SW 1271 (cell line): ENCODE measurements at places on chromosomes 4 and X.

GRCh38 chr4:13427599-13428325 is 56.4 kb downstream of the RAB28 start:
- no peak for DNase-seq

DNA sequence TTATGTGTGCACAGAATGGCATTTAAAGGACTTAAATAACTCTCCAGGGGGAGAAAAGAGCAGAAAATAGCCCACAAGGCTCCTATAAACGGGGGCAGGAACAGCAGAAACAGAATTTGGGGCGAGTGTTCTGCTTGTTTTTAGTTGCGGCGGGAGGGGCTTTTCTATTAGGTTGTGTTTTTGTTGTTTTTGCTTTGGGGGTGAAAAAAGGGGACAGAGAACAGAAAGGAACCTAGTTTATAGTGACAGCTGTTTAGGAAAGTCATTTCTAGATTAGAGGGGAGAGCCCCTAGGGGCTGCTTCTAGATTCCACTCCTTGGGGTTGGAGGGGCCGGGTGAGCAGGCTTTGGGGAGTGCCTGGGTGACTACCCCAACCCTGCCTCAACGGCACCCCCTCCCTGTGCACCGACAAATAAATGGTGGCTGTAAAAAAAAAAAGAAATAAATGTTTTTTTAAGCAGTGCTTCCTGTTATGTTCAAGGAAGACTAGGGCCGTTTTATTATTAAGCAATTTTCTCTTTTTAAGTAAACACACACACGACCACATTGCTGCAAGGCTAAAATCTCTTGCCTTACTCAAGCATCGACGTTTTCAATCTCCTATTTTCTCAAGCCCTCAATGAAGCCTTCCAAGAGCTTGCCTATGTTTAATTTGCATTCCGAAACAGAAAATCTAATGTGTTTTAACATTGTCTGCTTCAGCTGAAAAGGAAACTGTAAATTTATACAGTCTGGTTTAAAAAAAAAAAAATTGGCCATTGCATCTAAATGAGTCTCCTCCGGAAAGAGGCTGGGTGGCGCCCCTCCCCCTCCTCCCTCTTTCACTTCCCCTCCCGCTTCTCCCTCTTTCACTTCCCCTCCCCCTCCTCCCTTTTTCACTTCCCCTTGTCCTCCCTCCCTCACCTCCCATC is 123.3 kb upstream of the TBL1X start:
- peak; percentile 2 for DNase-seq

- DNase-seq: no peak
Observed at GRCh38 chrX:48179691-48180090, 16.9 kb downstream of the SSX5 start.

DNA sequence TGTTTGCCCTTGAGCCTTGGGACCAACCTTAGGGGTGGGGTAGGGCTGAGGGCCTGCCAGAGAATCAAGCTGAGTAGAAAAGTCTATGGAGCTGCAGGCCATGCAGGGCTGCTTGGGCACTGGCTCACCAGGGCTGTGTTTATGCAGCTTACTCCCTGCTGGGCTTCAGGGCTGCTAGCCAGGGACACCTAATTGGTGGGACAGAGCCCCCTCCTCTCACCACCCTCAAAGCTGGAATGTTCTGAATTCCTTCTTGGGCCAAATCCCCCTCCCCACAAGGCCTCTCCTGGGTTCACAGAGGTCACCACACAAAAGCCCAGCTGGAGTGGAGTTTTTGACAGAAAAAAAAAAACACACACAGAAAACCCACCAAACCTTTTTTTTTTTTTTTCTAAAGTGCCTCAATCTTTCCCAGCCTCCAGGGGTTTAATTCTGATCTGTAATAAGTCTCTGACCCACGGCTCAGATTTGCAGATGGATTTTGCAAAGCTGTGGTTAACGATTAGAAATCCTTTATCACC is at the start of gene CLDN2:
Gene CLDN2, plus strand, starts transcription at position 471 of the 521 bp plus-strand sequence. CDS start 7,827 bp downstream, outside the sequence.
- no peak for DNase-seq

GRCh38 chr4:78091534-78091933 is 34.4 kb downstream of the FRAS1 start:
- no peak for DNase-seq

- no peak for DNase-seq
Observed at GRCh38 chr4:149353241-149353640, 462.4 kb downstream of the IQCM start.

DNA sequence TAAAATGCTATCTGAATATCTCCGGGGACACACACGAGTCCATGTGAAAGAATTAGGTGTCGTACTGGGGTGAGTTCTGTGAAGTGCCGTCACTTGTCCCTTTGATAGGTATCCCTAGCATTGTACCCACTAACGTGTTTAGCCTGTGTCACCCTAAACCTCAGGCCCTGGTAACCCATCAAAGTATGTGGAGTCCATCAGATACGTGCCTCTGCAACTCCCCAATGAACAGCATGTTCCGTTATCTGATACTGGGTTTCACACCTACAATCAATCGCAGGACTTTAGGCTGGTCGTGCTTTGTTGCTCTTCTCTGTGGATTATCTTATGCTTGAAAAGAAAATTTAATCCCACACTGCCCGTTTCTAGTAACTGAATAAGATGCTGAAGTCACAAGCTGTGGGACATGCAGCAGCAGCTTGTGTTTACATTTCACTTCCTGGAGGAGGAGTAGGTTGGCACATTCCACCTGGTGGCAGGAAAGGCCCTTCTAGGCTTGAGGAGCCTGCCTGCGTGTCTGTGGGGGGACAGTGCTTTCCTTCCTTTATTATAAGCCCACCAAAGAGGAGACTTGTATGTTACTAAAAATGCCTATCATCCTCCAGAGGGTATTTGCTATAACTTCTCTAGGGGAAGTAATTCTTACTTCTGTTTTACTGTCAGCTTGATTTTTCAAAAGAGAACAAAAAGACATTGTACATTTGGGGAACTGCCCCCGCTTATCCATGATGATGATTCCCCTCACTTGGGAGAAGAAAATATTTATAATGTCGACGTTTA is 127.2 kb downstream of the FNIP2 start:
- peak; percentile 6 for DNase-seq

- no peak for DNase-seq
Observed at GRCh38 chrX:129622757-129623301, 31.9 kb downstream of the APLN start.

DNA sequence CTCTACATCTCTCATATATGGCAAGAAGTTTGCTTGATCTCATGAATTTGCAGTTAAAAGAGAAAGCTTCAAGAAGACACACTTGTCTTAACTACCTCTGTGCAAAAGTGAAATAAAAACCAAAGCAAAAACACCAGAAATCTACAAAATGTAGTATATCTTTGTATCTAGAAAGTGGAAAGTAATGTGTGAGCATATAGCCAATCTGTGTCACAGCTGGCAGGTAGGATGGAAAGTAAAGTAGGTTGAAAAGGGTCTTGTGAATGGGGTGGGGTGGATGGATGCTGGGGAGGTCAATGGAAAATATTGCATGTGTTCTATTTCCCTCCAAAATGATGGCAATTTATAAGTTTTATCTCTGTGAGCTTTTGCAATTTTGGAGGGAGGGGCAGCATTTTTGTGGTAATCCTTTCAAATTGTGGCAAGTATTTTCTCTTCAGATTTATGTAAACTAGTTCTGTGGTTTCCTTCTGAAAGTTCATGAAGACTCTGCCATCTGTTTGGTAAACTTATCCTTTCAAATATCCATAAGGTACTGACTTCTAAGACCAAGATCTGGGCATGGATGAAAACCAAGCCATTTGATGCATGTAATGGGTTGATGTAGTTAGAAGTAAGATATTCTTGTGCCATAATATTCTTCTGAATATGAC is 215.9 kb upstream of the GIMD1 start:
- no peak for DNase-seq

GRCh38 chr4:154720618-154721267 is 23.1 kb upstream of the LRAT start:
- no peak for DNase-seq

DNA sequence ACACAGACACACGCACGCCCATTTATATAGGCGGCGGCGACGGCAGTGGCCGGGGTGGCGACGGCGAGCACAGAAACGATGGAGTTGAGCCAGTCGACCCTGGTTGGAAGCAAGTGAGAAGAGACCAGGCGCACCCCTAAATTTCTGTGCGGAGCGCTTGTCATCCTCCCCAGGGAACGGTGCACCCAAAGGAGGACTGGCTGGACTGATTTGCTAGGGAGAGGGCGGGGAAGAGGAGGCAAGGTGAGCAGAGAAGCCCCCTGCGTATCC is 302 bp downstream of the NHS start:
- DNase-seq: no peak

GRCh38 chr4:170202721-170203120 is 113.0 kb upstream of the AADAT start:
- no peak for DNase-seq

DNA sequence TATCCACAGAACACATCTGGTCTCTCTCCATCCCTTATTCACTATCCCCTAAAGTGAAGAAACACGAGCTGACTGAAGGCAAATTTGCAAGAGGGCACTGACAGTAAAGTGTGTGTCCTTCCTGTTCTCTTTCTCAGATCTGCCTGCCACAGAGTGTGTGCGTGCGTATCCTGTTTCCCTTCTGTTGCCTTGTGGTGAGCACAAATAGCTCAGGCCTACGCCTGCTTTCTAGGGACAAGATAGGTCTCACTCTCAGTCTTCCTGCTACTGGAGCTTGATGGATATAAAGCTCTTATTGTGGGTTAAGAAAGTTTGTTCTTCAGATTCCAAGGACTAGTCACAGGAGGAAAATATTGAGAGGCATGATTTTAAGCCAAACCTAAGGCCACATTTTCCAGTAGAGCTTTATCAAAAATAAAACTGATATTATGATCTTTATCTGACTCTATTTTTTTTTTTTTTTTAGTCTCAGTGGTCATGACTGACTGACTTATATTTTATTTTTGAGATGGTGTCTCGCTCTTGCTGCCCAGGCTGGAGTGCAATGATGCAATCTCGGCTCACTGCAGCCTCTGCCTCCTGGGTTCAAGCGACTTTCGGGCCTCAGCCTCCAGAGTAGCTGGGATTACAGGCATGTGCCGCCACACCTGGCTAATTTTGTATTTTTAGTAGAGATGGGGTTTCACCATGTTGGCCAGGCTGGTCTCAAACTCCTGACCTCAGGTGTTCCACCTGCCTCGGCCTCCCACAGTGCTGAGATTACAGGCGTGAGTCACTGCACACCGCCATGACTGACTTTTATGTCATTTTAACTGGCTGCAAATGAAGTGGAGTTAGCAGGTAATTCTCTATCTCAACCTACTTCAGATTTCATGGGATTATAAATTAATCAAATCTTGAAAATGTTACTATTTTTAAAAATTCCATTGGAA is 140.3 kb upstream of the SH3RF1 start:
- no peak for DNase-seq

DNA sequence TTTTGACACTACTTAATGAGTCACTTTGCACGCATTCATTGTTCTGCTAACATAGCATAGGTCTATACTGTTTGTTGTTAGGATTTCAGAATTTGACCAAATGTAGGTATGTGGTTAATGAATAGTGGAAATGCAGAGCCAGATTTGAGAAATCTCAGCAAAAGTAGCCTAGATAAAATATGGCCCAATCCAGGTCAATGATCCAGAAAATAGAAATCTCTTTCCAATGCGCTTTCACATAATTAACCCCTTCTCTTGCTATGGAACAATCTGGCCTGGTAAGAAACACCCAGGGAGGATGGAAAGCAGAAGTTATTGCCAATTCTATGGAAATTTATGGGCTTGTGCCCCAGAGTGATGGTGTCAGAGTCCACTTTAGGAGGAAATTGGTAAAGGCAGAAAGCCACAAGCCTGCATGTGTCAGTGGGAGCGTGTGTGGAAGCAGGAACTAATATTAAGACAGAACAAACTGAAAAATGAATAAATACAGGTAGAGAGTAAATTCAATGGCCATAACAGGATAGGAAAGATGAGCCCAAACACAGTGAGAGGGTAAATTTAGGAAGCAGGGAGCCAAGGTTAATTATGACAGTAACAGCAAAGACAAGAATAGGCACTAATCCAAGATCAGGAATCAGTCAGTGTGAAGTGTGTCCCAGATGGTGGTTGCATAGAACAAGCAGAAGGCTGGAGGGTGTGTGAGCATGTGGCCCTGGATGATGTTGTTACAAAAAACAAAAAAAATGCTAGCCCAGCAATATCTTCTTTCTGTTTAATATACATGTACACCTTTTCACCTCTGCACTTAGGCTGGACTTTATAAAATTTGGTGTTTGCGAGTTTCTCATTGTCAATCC is 102.9 kb downstream of the SYTL5 start:
- DNase-seq: no peak
